A549 treated with GW870086 at 1 μM for 4 hours (cell line): ENCODE measurements at places on chromosomes 13 and 19. TPM values are rescaled to one million over a fixed set of nuclear protein-coding genes. Genes with fewer than 3 reads are reported as not detected.

The PSG11 gene
- not detected in 5 replicates for total RNA-seq

The CDX2 gene
- total RNA-seq: 0.53 to 1.2 TPM (median 0.96 TPM) in 5 replicates

The FLT3LG gene
- total RNA-seq: 0.69 to 1.8 TPM (median 1.4 TPM) in 5 replicates

The RHPN2 gene
- 54.0 to 65.7 TPM (median 63.7 TPM) in 5 replicates for total RNA-seq

The CYP2S1 gene
- total RNA-seq: 17.6 to 24.9 TPM (median 21.5 TPM) in 5 replicates

The GSK3A gene
- 104 to 150 TPM (median 147 TPM) in 5 replicates for total RNA-seq

The LIN7B gene
- 5.7 to 7.1 TPM (median 6.7 TPM) in 5 replicates for total RNA-seq

The ACOD1 gene
- not detected in 5 replicates for total RNA-seq

The TMEM190 gene
- 0.94 to 2.2 TPM (median 1.7 TPM) in 5 replicates for total RNA-seq

The POU4F1 gene
- total RNA-seq: 0.64 to 1.1 TPM (median 0.95 TPM) in 5 replicates

The LGI4 gene
- total RNA-seq: 0.13 to 0.30 TPM (median 0.21 TPM) in 4 of 5 replicates, not detected in the other

The ANKRD27 gene
- 31.6 to 44.1 TPM (median 42.7 TPM) in 5 replicates for total RNA-seq

The UBE2M gene
- 127 to 152 TPM (median 136 TPM) in 5 replicates for total RNA-seq
